Smooth muscle cell of trachea (primary cell): ENCODE measurements at places on chromosomes 16 and 17. TPM values are rescaled to one million over a fixed set of nuclear protein-coding genes. Genes with fewer than 3 reads are reported as not detected.

The CCDC92B gene
- total RNA-seq, result not detected in 2 replicates

The ABCC1 gene
- 118 and 190 TPM in 2 replicates for total RNA-seq

The NUDT7 gene
- 9.6 and 10.6 TPM in 2 replicates for total RNA-seq

The PIGL gene
- total RNA-seq, result 15.5 and 21.7 TPM in 2 replicates

The ACSF2 gene
- total RNA-seq, result 27.6 and 62.0 TPM in 2 replicates

The XAF1 gene
- 20.4 and 32.1 TPM in 2 replicates for total RNA-seq

The IL32 gene
- 2.6 and 14.2 TPM in 2 replicates for total RNA-seq

The GRAPL gene
- 0.15 and 0.66 TPM in 2 replicates for total RNA-seq

The BIRC5 gene
- total RNA-seq, result 12.6 and 90.8 TPM in 2 replicates

The KRT24 gene
- total RNA-seq, result not detected in 2 replicates

The KRTAP2-3 gene
- not detected in 2 replicates for total RNA-seq

The GAS2L2 gene
- not detected in 2 replicates for total RNA-seq

The KRT36 gene
- not detected in 2 replicates for total RNA-seq

The CAVIN1 gene
- total RNA-seq, result 586 and 703 TPM in 2 replicates

The USP43 gene
- total RNA-seq, result not detected in 2 replicates

The OVCA2 gene
- 49.6 and 56.9 TPM in 2 replicates for total RNA-seq

The PRSS8 gene
- not detected in 2 replicates for total RNA-seq

The EPOP gene
- 0.44 and 0.99 TPM in 2 replicates for total RNA-seq

The SOX8 gene
- total RNA-seq, result under 0.01 and 0.17 TPM in 2 replicates

The CDH1 gene
- total RNA-seq, result not detected in 2 replicates
